ENCODE measurements at places on chromosomes 3 and 15. TPM values are rescaled to one million over a fixed set of nuclear protein-coding genes. Genes with fewer than 3 reads are reported as not detected.

GRCh38 chr15:56019060-56019793, 25.8 kb upstream of the NEDD4 start:
- DNase-seq: no peak

DNA sequence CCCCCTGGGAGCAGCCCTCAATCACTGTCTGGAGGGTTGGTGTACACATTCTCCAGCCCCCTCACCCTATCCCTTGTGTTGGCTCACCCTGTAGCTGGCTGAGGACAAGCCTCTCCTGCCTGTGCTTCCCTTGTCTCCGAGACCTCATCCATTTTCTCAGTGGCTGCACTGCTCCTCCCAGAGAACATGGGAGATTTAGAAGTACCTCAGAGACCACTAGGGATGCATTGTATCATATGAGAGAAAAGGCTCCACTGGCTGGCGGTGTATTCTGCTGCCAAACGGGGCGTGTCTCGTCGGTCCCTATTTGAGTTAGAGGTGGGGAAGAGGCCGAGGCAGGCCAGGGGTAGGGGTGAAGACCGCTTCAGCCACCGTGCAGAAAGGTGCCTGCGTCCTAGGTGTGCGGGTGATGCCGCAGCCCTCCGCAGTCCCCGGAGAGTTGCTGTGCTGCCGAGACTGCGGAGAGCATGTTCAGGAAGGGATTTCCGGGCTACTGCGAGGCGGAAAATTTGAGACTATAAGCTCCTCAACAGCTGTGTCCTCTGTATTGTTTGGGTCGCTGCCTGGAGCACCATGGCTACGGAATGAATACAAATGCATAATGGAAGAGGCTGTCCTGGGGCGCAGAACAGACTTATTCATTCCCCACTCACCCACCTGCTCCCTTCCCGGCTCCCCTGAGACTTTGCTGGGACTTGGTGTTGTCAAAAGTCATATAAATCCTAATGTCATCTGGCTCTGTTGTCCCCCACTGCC, 43.8 kb downstream of the SPSB4 start:
- peak; percentile 51 for DNase-seq

DNA sequence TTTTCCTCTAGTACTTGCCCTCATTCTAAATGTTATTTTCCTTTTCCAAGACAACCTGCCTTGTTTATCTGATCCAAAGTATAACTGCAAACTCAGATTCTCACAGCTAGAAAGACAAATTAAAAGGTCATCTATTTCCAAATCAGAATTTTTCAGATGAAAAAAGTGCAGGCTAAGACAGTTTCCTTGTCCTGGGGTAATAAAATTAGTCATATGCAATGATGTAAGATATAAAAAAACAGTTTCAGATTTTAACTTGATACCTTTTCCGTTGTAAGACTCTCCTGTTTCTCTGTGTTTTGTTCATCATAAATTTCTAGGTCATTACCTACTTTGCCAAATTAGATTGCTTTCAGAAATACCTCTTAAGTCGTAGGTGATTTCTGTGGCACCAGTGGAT, 238.4 kb upstream of the PEX5L start:
- no peak for DNase-seq

Gene CLDN1
- total RNA-seq: 1.8 TPM

- no peak for DNase-seq
These were observed 42.8 kb upstream of the IQSEC1 start for GRCh38 chr3:13115991-13116390.

Gene C2CD4B
- total RNA-seq: 0.92 TPM

Gene VEPH1
- total RNA-seq: 0.23 TPM

Gene SCN11A
- 0.08 TPM for total RNA-seq

DNA sequence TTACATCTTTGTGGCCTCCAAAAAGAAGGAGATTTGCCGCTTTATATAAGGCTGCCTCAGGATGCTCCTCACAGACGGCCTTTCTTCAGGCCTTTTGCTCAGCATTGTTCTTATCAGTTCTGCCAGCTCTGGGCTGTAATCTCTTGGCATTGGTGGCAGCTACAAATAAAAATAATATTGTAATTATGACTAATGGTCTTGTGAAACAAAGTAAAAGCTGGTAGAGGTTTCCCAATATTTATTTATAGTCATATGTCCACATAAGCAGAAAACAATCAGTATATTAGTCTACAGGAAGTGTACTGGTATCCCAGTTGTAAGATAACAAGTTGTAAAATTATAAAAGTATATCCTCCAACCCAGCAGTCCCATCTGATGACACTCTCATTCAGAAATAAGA, 7.3 kb downstream of the NEK4 start:
- no peak for DNase-seq

DNA sequence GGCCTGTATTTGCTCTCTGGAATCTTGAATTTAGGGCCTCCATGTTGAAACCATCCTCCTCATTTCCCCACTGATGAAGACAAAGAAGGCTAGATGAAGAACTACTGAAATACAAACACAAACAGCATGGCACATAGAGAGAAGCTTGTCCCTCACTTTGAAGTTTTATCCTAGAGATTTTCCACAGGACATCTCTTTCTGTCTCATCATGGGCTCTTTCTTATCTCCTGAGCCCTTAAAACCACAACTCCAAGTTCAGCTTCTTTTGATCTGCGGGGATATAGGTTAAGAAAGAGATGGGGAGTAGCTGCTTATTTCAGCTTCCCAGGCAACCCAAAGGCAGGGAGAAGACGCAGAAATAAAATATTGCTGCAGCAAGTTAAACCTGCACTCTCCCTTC, 213.1 kb upstream of the LRIG1 start:
- DNase-seq: no peak

DNA sequence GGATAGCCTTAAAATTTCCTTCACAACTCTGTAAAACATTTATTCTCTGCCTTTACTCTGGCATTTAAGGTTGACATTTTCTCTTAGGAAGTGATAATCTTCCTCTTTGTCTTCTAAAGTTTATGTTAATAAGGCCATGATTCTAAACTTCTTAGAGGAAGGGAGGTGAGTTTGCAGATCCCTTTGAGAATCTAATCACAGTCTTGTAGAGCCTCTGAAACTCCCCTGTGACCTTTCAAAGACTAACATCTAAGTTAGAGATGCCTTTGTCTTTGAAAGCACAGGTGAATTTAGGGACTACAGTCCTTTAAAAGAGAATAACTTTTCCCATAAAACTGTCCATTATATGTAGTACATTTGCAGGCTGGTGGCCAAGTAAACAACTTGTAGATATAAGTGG, 115.1 kb downstream of the PLCL2 start:
- DNase-seq: no peak

DNA sequence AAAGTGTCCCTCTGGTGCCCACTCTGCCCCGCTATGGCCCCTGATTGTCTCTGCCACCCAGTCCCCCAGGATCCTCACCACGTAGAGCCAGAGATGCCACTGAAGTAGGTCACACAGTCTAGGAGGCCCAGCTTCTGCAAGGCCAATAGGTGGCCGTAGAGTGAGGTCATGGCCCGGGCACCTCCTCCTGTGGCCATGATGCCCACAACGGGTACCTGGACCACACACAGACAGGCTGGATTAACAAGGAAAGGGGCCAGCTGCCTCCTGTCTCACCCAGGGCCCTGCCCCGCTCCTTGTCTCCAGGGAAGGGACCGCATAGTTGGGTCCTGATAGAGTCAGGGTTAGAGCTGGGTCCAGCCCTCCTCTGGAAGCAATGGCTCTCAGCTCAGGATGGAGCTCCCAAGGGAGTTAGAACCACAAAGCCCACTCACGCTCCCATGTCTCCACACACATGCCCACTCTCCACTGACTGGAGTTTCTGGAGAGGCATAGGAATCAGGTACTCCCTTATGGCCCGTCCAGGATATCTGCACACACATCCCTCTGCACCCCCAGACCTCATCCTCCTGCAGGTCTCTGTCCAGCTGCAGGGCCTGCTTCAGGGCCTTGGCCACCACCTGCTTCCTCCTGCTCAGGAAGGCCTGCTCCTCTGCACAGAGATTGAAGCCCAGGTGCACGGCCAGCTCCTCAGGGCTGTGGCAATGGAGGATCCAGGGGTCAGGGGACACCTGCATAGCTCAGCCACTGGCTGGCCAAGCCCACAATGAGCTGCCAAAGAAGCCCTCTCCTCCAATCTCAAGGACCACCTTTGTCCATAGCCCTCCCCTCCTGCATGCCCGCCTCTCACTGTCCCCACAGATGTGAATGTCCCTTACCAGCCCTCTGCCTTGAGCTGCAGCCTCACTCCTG, 13.2 kb downstream of the PLA2G4D start:
- no peak for DNase-seq

DNA sequence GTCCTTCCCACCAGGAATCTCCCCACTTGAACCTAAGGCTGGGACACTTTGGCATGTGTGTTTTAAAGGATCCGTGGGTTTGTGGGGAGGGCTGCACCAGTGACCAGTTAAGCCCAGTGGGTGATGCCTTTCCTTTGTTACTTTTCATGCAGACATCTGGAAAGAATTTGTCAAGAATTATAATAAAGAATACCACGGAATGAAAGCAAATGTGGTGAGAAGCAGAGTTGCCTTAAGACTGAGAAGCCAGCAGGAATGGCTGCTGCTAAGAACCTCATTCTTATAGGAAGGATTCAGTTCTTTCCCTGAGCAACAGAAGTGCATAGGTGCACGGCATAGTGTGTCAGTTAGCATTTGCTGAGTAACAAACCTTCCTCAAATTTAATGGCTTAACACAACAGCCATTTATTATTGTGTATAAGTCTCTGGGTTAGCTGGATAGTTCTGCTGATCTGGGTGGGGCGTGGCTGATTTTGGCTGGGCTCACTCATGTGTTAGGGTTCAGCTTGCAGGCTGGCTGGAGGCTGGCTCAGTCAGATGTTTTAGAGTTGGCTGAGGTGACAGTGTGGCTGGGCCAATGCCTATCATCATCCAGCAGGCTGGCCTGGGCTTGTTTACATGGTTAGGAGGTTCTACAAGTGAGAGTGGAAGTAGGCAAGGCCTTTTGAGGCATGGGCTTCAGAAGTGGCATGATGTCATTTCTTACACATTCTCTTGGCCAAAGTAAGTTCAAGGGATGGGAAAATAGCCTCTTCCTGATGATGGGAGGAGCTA, 262.7 kb upstream of the CTDSPL start:
- no peak for DNase-seq

DNA sequence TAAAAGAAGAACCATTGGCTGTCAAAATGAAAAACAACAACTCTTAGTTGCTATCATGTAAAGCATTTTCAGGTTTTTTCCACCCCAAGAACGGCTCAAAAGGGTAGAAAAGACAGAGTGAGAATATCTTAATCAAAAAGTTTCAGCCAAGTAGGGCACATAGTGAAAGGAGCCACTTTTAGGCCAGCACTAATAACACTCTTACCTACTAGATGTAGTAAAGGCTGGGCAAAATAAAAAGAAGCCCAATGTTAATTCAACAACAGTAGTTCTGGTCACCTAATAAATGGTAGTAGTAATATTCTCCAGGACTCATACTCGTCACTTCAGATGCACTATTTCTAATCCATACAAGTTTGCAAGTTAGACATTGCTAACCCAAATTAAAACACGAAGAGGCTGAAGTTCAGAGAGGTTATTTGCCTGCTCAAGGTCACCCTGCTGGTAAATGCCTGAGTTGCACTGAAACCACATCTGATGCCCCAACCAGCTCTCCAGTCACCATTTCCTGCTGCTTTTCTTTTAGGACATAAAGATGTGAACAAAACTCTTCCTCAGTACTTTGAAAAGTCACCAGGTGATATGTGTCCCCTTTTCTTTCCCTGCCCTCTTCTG, 7.5 kb downstream of the GOLIM4 start:
- no peak for DNase-seq

DNA sequence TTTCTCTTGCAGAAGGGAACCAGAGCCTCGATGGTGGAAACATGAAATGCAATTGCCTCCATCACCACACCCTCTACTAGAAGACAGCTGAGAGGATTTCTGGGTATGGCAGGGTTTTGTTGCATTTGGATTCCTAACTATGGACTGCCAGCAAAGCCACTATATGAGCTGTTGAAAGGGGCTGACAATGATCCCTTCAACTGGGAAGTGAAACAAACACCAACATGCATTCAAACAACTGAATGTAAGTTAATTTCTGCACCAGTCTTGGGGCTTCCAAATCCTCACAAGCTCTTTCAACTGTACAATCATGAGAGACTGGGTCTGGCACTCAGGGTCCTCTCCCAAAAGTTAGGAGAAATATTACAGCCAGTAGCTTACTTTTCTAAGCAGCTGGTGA, 116.7 kb upstream of the PLCL2 start:
- no peak for DNase-seq

Gene CHRNA3
- total RNA-seq: not detected

DNA sequence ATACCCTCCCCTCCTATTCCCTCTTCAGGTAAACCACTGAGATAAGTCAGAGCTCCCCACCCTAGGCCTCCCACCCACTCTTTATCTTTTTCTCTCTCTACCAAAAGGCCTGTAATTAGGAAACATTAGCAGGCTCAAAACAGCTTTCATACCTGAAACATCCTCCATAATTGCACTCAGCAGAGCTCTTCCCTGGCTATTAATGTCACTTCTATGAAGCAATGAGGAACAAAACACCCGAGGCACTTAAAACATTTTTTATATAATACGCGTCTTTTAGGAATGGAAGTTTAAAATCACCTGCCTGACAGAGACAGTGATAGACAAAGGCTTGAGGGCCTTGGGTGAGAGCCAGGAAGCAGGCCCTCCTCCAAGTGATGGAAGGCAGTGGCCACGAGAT, 138.9 kb downstream of the EPHB1 start:
- no peak for DNase-seq

- DNase-seq: no peak
These were observed 7.3 kb downstream of the TYRO3 start for GRCh38 chr15:41566121-41566885.

DNA sequence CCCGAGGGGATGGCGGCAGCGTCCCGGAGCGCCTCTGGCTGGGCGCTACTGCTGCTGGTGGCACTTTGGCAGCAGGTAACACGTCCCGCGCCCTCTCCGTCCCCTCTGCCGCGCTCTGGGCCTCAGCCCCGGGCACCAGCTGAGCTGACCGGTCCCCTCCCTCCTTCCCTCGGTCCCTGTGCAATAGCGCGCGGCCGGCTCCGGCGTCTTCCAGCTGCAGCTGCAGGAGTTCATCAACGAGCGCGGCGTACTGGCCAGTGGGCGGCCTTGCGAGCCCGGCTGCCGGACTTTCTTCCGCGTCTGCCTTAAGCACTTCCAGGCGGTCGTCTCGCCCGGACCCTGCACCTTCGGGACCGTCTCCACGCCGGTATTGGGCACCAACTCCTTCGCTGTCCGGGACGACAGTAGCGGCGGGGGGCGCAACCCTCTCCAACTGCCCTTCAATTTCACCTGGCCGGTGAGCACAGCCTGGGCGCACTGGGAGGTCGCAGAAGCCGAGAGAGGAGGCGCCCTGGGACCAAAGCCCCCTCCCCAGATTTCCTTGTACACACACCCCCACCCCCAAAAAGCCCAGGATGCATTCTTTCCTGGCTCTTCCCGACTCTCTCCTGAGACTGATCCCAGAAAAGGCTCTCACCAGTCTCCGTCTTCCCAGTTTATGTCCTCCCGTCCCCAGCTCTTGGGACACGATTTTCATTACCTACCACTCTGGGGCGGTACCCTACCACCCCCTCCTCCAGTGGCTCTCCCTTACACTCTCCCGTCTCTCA, 705 bp downstream of the DLL4 start:
- DNase-seq: no peak

Gene SLC12A8
- 11.5 TPM for total RNA-seq

GRCh38 chr3:18717598-18717997, 292.5 kb upstream of the SATB1 start:
- DNase-seq: no peak

All from ovary (tissue), 10 donors.